ENCODE measurements at places on chromosomes 2 and 18.
A peak's percentile ranks its signal among the peaks of the same experiment; 100 is the strongest.

- no peak for DNase-seq
Observed at GRCh38 chr18:35457140-35457704, 40.5 kb downstream of the INO80C start.

DNA sequence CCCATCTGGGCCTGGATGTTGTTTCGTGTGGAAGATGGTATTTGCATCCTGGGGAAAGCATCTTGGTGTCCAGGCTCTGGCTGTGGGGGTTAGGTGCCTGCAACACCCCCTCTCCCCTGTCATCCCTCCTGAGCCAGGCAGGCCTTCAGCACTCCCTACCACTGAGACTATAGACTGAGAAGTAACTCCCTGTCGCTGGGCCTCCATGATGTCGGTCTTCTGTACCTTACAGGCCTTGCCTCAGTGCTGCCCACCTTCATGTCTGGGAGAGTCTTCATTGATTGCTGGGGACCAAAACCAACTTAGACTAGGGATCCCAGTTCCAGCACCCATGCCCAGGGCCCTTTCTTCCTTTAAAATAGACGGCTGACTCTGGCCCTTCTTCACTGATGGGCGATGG is 33.1 kb upstream of the DNMT3A start:
- DNase-seq = no peak

DNA sequence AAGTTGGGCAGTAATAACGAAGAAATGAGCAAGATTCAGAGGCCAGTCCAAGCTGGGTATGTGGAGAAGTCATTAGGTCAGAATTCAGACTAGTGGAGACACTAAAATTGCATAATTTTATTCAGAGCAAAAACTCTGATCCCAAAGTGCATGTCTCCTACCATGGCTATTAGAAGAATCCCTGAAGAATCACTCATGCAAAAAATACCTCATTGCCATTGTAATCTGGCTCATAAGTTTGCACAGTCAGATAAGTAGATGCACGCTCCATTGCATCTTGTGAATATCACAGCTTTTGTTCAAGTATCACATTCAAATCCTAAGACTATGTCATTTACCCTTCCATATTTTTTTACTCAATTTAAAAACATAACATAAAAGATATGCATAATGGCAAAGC is 692.2 kb upstream of the KLHL29 start:
- no peak for DNase-seq

DNA sequence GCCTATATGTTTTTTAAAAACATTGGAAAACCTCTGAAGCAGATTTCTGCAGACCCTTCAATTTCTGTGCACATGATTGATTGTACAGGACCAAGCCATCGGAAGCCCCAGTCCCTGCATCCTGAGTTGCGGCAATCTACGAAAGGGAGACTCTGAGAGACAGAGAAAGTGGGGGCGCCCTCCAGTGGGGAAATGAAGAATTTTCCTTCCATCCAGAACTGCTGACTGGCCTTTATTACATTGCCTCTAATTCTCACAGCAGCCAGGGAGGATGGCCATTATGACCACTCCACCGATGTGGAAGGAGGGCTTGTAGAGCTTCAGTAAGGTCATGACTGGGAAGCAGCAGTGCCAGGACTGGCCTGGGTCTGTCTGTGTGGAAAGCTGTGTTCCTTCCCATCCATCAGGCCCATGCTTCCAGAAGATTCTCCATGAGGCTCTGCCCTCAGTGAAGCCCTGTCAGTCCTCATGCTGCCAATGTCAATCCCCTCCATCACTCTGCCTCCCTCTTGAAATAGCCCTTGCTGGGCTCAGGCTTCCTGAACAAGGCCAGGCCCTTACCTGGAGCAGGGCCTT is 20.0 kb upstream of the RESP18 start:
- no peak for DNase-seq

- no peak for DNase-seq
Observed at GRCh38 chr2:61946666-61947065, 41.2 kb downstream of the COMMD1 start.

- no peak for DNase-seq
Observed at GRCh38 chr18:45588376-45589355, 26.6 kb upstream of the SLC14A2 start.

- no peak for DNase-seq
Observed at GRCh38 chr18:9419956-9420631, 55.2 kb upstream of the RALBP1 start.

DNA sequence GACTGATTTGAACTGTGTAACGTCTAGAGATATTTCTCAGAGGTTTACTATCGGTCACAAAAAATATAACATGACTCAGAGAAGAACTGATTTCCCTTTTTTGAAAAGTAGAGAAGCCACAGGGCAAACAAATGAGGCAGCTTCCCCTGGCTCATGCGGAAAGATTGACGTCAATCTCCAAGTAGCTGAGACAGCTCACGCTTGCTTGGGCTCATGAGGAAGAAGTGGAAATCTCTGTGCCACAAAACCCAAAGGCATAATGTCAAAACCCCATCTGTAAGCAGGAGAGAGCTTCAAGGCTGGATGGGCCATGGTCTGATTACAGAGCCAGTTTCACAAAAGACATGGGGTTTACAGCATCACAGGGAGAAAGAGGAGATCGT is 188.1 kb downstream of the ARL4C start:
- peak; percentile 73 for DNase-seq

DNA sequence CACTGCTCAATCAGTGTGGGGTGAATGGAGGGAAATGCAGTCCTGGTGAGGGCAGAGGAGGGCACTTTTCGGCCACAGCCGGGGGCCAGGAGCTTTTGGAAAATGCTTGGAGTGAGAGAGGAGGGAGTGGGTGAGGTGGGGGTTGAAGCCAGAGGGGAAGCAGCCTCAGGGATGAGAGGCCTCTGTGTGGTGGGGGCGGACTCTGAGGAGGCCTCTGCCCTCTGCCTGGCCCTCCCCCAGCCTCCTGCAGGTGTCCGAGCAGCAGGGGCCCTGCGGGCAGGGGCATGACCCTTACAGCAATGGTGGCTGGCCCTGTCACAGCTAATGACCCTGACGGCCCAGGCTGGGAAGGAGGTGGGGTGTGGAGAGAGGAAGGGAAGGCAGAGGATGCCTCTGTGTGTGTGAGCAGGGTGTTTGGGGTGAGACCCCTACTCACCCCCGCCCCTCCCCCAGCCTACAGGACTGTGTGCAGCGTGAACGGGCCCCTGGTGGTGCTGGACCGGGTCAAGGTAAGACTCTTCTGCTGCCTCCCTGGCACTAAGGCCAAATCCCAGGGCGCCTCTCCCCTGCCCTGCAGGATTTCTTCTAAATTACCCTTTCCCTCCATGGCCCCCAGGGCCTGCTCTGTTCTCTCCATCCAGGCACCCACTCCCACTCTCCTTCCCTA is 7.6 kb downstream of the ATP6V1B1 start:
- no peak for DNase-seq

DNA sequence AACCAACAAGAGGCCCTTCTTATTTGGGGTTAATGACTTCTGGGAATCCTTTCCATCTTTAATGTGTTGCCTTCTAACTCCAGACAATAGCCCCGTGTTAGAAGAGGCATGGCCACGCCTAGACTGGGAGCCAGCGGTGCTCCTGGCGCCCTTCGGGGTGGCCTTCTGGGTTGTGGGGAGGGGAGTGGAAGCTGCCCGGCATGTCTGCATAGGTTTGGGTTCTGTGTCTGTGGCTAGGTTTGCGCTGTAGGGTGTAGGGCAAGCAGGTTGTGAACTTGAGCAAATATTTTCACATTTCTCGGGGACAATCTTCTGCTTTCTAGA is 40.4 kb downstream of the CELF4 start:
- no peak for DNase-seq

- no peak for DNase-seq
Observed at GRCh38 chr2:20745924-20746555, 76.9 kb downstream of the LDAH start.

DNA sequence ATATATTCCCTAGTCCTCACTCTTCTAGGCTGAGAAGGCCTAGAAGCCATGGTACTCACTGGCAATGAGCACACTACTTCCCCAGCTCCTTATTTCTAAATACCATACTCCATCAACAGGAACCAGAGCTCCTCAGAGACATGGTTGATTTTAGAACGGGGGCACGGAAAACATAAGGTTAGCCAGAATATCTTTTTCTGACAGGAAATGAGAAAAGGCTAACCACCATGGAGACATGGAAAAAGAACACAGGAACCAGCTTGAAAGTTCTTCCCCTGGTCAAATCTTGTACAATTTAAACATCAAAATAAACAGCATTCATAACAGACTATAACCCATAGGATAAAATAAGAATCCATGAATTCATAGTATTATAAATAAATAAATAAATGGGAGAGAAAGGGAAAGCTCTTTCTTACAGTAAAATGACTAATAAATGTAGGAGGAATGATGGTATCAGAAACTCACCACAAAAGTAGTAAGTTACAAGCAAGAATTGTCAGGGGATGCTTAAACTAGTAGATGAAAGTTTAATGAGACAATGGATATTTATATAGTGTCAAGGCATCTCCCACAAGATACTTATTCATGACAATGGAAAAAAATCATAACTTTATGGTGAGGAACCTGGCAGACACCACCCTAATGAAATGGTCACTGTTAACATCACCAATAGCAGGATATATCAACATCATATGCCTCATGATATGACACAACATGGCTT is 20.6 kb upstream of the GCC2 start:
- no peak for DNase-seq

DNA sequence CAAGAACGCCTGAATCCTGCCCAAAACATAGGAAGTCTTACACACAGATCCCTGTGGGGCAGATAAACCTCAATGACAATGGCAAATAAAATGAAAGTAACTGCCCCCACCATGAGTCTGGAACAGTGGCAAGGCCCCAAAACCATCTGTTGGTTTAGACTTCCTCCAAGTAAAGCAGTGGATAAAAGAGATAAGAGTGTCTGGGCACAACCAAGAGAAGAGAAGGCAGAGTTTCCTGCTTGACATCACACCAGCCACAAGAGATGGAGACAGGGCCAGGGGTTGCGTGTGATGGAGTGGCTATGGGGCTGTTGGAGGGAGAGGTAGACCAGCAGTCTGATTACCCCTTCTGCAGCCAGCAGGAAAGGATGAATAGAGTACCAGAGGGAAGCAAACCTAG is 212.1 kb upstream of the POU3F3 start:
- DNase-seq = no peak

- DNase-seq = no peak
Observed at GRCh38 chr18:11105463-11105862, 43.9 kb downstream of the PIEZO2 start.

DNA sequence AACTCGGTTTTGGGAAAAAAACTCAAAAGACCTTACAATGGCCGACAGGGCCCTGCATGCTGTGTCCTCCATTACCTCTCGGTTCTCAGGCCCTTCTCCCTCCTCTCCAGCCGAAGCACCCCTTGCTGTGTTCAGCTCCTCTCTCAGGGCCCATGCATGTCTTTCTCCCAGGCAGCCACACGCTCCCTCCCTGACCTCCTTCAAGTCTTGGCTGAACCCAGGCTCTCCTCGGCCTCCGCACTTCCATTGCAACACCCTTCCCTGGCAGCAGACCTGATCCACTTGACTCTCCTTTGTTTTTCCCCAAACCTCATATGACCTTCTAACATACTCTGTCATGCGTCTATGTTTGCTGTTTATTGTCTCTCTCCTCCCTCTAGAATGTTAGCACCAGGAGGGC is 114.0 kb downstream of the CYP26B1 start:
- no peak for DNase-seq

DNA sequence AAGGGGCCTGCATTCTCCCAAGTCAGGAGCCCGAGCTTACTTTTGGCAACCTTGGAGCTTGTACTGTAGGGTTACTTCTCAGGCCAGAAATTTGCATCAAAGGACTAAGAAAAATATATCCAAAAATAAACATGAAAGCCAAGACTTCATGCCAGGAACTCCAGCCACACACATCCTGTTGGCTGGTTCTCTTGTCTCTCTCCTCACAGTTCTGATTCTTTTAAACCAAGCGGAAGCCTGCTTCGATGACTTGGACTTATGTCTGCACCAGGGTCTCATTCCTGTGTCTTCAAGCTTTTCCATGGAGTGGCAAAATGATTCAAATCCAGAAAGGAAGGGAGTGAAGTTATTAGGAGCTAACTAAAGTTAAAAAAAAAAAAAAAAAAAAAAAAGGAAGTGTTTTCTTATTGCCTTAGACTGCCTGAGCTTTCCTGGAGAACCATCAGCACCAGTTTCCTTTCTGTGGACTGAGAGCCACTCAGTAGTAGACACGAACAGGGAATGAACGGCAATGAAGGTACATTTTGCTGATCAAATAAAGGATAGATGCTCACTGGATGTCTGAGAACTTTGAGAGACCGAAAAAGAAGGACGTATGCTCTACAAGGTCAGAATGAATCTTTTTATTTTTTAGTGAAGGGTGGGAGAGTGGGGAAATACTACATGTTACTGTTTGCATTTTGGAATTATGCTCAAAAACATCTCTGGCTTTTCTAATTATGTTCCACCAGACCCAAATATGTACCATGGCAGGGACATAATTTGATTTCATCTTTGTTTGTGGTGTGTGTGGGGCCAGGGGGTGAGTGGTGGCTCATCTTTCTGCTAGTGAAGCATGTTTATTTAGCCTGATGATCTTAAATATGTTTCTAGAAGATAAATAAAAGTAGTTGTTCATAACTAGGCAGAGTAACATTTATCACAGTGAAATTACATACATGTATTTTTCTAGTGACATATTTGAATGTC is 86.0 kb downstream of the RAPGEF4 start:
- DNase-seq = no peak

DNA sequence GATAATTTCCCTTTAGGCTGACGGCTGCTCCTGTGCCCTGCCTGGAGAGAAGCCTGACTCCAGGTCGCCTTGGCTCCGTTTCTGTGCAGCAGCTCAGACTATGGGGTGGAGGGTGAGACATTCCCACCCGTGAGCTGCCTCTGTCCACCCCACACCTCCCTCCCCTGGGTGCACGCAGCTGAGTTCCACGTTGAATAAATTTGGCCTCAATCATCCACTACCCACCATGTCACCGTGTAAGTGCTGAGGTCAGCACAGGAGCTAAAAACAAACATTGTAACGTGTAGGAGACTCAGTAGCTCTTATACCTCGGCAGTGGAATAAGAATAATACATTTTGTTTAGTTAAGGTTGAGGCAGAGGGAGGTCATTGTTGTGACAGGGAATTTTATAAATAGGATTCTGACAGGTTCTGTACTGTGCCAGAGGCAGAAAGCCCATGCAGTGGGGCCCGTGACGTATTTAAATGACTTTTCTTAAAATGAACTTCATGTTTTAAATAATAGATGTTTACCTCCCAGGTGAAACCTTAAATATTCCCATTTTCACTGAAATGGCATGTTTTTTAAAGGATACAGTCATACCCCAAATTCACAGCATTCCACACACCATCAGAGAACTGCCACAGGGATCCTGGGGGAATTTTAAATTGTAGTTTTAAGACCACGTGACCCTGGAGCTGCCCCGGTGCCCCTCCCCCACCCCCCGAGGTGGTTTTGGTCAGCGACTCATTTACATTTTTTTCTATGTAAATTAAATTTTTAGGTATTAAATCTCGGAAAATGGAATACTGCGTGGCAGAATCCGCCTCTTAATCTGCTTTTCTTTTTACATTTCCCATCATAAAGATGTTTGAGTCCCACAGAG is 50.2 kb downstream of the NFATC1 start:
- no peak for DNase-seq

DNA sequence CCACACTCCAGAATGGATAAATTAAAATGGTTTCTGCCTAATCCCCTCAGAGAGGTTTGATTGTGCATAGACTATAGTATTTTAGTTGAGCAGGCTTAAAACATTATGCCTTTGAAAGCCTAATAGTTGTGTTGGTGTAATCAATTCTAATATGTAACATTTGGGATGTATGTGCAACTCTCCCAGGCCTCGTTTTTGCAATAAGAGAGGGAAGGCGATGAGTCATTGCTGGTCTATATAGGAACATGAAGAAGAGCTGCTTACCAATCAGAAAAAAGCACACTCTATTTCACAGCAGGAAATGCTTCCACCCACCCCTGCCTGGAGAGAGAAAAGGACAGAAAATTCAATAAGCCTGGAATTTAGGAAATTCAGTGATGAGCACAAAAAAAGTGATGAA is 1424.0 kb upstream of the PIK3C3 start:
- DNase-seq = no peak
